NCI-H1105 treated with DMSO at 0.1 percent for 48 hours (cell line): ENCODE measurements at places on chromosomes 1 and 21.
A peak's percentile ranks its signal among the peaks of the same experiment; 100 is the strongest.

DNA sequence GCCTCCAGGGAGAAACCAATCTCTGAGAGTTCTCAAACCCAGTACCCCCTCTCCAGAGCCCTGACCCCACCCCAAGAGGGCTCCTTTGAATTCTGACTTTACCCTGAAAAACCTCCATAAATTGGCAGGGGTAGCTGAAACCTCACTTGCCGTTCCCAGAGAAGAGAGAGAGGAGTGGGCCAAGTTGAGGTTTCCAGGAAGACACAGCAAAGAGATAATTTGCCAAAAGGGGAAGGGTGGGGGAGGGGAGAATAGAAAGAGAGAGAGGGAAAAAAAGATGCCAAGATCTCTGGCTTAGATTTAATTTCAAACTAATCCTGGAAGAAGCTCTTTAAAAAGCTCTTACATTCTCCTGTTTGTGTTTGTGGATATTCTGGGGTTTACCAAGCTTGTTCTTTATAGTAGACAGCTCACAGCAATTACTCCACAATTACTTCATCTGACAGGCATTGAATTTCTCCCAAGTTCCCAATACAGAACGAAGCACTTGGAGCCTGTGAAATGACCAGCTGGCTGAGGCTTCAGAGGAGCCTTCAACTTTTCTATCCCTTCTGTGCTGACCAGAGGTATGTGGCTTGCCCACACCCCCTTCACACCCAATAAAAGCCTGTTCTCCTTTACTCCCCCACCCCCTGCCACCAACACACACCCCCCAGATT, 1.1 kb upstream of the GRHL3 start:
- no peak for DNase-seq

DNA sequence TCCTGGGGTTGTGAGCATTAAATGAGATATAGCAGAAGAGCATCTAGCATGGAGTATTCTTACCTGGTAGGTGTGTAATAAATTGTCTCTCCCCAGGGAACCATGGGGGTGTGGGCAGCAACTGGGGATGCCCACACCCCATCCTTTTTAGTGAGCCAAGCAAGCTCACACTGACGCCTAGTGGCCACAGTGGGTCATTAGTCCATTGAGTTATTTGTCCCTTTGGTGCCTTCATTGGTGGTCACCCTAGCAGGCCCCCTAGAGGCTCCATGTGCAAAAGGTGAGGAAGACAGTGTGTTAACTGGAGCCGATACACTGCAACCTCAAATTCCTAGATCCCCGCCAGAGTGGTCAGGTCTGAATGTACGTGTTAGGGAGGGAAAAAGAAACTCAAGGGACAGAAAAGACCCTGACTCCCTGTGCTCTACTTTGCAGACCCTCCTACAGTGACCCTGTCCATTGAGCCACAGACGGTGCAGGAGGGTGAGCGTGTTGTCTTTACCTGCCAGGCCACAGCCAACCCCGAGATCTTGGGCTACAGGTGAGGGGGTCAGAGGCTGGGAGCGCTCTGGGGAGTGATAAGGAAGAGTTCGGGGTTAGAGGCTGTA, 93.3 kb upstream of the CD1D start:
- DNase-seq: peak; percentile 53

DNA sequence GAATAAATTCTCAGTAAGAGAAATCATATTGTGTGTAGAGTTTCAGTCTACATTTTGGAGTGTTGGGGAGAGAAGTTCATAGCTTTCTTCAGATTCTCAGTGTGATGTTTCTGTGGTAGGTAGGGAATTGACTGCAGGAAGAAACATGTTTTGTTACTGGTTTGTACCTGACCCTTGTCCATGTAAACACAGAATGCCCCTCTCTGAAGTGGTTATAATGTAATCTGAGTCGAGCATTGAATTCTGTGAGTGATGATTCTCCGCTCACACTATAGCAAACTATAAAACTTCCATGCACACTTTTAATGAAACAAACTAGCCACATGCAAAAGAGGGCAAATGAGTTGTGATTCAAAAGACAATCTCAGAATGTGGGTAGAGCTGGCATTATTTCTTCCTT, 433.2 kb downstream of the USP25 start:
- DNase-seq: no peak

GRCh38 chr21:35034203-35034926, 14.7 kb downstream of the RUNX1 start:
- DNase-seq: no peak

GRCh38 chr1:183582021-183582713, 8.1 kb downstream of the NCF2 start:
- DNase-seq: no peak

DNA sequence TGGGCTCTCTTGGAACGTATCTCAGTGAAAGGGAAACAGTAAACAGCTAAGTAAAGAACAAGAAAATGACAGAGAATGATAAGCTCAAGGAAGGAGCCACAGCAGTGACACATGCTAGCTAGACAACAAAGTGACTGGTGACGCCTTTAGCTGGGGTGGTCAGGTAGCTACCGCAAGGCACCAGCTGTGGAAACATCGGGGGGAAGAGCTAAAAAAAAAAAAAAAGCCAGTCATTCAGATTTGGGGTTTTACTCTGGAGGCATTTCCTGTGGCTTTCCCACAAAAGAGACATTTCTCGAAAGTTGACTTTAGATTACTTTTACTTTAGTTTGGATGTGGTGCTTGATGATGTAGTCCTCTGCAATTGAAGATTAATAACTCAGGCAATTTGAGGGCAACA, 2.1 kb downstream of the FHAD1 start:
- no peak for DNase-seq

GRCh38 chr1:189682591-189682990, 795.1 kb downstream of the BRINP3 start:
- DNase-seq: peak; percentile 39

- no peak for DNase-seq
Observed at GRCh38 chr1:185017338-185017737, 28.0 kb upstream of the RNF2 start.

DNA sequence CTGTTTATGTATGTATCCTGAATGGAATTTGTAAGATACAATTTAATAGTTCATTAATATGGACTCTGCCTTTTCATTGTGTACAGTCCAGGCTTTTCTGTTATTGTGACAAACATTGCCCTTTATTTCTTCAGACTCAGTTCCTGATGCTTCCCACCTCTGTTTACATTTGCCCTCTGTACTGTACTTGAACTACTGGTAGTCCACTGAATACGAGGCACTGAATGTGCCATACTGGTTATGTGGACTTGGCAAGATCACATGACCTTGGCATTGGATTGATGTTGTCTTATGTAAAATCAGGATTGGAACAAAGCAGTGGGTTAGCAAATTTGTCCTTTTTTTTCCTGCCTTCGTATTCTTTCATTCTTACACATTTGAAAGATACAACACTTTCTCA, 27.8 kb downstream of the RALGPS2 start:
- DNase-seq: no peak

GRCh38 chr21:31117128-31117916, 79.0 kb upstream of the KRTAP19-8 start:
- DNase-seq: no peak

DNA sequence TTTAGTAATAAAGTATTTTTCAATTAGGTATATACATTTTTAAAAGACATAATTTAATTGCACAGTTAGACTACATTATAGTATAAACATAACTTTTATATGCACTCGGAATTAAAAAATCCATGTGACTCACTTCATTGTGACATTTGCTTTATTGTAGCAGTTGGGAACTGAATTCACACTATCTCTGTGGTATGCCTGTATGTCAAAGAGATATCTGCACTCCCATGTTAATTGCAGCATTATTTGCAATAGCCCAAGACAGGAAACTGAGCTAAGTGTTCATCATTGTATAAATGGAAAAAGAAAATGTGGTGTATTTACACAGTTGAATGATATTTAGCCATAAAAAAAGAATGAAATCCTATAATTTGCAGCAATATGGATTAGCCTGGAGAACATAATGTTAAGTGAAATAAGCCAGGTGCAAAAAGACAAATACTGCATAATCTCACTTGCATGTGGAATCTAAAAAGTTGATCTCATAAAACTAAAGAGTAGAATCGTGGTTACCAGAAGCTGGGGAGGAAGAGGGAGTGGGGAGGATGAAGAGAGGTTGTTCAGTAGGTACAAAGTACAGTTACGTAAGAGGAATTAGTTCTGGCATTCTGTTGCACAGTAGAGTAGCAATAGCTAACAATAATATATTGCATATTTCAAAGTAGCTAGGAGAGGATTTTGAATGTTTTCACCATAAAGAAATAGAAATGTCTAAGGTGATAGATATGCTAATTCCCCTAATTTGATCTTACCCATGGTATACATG, 64.8 kb downstream of the DPT start:
- no peak for DNase-seq

DNA sequence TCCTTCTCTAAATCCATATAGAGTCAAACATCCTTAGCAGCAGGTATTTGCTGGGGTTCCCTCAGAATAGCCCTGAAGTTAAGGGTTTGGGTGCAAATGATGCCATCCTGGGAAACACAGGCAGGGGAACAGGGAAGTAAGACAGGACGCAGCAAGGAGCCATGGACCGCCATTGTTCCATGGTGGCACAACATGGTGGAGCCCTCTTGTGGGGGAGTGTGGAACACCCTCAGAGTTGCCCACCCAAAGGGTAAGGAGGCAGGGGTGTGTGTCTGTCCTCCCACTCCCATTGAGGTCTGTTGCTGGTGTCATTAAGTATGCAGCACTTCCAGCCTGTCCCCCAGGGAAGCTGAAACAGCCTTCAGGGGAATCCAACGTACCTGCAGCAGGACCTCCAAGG, 20.4 kb upstream of the RCAN1 start:
- DNase-seq: no peak

DNA sequence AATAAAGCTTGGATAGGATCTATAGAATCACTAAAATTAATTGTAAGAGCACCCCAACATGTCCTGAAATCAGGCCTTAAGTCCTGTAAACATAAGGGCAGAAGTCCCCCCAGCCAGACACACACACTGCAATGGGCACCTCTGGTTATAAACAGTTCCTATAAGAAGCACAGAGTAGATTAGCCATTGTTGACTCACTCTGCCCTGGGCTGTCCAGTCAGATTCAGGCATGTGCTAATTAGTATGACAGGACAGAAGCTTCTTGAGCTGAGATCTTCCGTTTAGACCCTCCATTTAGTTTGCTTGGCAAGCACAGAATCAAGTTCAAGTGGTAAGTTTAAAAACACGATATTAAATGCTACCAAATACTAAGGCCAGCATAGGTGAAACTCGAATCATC, 11.8 kb upstream of the DENND1B start:
- no peak for DNase-seq

GRCh38 chr1:209670441-209671082, 4.7 kb upstream of the G0S2 start:
- DNase-seq: no peak

DNA sequence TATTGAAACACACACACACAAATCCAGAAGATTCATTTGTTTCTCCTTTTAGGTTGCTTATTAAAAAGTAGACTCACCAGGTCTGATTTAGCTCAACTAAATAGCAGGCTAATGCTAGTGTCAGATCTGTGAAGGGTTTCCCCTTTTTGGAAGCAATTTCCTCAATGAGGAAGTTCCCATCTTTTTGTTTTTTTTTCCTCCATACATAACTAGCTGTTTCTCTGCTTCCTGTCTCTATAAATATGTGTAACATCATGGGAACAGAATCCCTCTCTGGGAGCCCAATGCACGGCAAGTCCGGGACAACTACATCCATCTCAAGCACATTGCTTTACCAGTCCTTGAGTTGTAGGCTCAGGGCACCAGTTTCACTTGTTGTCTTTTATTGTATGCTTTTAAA, 1421.1 kb downstream of the PLA2G4A start:
- no peak for DNase-seq

DNA sequence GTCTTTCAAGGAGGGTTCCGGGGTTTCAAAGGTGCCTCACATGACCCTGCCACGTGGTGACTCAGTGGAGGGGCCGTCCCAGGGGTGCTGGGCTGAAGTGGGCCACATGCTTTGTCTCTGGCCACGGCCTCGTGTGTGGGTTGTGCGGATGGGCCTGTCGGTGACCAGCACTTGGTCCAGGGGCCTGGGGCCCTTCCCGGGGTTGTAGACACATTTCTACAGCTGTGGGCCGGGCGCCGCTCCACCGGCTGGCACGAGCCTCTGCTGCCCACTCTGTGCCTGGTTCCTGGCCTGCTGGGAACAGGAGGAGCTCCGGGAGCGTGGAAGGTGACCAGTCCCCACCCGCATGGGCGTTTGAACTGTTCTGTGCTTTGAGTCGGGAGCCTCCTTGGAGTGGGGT, 75.4 kb upstream of the TTC34 start:
- no peak for DNase-seq

DNA sequence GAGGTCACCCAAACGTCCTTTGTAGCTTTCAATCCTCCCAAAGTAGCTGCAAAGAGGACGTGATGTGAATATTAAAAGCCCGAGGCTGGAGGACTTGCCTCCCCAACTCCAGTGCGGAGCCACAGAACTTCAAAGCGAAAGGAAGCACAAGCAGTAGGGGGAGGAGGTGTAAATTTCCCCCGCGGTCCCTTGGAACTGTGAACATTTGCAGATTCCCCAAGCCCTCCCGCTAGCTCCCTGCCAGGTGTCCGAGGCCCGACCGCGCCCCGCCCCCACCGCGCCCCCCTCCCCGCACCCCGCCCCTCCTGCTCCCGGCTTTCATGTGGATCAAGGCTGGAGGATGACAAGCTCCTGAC, 41.5 kb upstream of the HAO2 start:
- DNase-seq: no peak

DNA sequence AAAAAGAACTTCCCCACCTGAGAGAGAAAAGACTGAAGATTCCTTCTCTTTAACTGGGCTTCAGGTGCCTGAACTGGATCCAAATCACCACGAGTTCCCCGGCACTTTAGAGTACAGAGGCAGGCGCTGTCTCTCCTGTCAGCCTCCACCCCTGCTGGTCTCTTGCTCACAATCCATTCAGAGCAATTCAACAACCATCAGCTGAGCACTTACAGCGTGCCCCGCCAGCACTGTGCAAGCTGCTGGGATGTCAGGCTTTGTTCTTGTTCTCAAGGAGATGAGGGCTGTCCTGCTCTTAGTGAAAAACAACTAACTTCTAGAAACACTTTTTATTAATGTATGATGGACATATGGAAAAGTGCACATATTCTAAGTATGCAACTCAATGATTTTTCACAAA, 68.7 kb upstream of the VAMP3 start:
- DNase-seq: peak; percentile 46

DNA sequence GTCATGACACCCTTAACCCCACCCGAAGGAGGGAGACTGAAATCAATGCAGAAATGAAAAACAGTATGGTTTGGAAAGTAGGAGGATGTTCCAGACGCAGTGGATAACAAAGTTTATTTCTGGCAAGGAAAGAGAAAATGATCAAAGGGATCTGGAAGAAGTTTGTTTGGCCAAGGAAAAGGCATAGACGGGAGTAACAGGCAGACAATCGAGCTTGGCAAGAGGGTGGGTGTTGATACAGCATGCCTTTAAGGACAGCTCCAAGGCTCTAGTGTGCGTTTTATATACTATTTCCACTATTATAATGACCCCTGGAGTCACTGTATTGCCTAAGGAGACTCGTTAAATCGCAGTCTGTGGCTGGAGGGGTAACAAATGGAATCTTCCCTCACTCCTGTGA, 303.7 kb upstream of the RUNX1 start:
- DNase-seq: no peak
